ENCODE measurements at places on chromosomes 2 and 18.

DNA sequence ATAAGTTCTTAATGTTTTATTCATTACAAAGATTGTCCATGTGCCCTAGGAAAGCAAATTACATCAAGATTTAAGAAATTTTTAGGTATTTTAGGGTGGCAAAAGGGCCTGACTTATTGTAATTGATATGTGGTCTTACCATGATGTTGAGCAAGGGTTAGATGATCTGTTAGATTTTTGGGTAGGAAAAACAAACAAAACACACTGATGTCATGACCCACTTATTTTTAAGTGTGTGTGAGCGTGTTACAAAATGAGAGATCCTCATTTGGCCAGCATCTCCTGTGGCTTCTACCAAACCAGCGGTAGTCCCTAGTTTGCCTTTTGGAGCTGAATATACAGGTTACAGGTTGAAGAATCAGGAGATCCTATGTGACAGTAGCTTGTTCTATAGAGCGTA, 89.8 kb upstream of the ITGB6 start:
- DNase-seq, result no peak

DNA sequence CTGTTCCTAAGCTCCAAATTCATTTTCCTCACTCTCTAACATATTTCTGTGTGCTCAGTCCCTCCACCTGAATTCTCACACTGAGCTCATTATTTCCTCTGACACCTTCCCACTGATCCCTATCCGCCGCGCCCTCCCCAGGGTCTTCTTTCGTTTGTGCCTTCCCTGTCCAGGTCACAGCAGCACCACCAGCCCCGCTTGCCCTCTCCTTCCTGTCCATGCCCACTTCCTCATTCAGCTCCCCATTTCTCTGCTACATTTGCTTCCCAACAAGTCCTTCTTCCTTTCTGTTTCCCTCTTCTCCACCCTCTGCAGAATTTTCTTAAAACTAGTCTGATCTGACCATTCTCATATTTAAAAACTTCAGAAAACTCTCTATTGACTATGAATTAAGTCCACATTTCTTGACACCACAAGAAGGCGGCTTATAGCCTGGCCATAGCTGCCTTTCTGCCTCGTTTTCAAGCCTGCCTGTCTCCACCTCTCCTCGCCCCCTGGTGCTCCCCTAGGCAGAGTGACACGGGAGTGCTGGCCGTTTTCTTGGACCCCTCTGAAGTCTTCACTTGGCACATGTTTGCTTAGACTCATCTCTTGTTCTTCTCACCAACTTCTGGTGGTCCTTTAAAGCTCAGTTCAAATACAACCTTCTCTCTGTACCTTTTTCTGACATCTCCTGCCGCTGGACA, 138.7 kb upstream of the BOD1L2 start:
- DNase-seq, result no peak

DNA sequence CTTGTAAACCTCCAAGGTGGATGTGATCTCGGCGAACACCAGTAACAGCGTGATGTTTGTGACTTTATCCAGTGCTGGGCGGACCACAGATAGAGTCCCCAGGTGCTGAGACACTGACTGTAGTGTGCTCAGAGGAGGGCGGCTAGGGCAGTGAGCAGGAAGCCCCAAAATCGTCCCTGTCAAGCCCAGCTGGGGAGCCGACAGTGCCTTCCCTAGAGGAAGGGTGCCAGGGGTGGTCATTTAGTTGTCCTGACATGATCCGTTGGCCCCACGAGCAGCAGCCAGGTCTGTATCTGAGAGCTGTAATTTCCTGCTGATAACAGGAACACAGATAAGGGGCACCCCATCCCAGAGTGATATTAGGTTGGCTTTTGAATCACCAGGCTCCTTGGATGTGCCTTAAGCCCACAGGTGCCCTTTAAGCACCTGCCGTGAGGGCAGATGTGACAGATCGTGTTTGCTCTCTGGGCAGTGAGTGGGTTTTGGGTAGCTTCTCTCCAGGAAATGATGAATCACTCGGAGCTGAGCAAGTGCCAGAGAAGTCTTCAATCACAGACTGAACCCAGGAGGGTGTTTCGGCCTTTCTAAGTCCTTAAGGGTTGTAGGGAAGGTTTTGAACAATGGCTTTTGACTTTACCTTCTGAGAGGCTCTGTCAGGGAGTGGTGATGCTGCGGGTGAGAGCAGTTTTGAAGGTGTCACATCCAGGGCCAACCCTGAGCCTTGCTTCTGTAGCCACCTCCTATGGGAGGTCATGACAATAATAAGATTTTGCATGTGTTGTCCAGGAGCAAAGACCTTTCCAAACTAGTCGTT, 7.7 kb downstream of the LPIN1 start:
- peak; percentile 43 for DNase-seq

DNA sequence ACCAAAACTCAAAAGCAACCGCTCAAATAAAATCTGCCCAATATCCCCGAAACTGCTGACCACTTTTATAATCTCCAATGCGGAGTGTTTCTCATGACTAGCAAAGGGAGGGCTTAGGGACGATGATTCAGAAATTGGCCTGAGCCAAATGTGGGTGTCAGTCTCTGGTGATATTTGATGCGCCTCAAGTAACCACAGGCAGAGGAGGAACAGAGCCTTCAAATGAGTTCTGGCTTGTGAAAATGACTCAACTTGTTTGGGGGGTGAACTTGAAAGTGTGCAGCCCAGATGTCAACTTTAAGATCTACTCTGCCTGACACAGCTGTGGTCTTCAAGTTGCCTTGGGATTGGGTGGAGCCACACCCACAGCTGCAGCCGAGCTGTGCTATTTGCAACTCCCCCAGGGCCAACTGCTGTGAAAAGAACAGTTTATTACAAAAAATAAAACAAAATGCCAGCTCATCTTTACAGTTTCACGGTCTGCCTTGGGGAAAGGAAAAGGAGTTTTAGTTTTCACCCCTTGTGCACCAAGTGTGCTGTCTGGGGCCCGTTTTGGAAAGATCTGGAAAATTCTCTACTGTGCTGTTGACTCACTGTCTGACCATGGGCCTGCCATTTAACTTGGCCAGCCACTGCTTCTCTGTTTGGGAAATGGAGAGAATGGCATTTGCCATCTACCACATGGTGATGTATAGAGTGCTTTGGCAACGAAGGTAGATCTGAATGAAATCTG, 222.1 kb downstream of the MTX2 start:
- DNase-seq, result no peak

- DNase-seq, result no peak
Observed at GRCh38 chr2:160664603-160665140, 171.1 kb upstream of the RBMS1 start.

DNA sequence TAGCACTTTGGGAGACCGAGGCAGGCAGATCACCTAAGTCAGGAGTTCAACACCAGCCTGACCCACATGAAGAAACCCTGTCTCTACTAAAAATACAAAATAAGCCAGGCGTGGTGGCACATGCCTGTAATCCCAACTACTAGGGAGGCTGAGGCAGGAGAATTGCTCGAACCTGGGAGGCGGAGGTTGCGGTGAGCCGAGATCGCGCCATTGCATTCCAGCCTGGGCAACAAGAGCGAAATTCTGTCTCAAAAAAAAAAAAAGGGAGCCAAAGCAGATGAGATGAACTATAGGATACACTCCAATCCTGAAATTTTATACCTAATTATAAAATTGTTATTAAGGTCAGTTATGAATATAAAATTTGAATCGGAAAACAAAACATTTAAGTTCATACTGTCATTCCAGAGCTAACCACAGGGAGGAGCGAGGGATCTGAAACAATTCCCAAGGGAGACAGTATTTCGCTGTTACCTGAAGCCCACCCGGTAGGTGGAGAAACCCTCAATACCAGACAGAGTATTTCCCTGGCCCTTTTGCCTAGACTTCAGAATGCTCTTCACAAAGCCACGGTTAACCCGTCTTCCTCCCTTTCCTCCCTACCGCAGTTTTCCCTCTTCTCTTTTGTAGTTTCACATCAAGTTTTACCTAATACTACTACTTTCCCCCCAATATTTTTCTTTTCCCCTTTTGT, 1.4 kb downstream of the PPM1G start:
- no peak for DNase-seq

DNA sequence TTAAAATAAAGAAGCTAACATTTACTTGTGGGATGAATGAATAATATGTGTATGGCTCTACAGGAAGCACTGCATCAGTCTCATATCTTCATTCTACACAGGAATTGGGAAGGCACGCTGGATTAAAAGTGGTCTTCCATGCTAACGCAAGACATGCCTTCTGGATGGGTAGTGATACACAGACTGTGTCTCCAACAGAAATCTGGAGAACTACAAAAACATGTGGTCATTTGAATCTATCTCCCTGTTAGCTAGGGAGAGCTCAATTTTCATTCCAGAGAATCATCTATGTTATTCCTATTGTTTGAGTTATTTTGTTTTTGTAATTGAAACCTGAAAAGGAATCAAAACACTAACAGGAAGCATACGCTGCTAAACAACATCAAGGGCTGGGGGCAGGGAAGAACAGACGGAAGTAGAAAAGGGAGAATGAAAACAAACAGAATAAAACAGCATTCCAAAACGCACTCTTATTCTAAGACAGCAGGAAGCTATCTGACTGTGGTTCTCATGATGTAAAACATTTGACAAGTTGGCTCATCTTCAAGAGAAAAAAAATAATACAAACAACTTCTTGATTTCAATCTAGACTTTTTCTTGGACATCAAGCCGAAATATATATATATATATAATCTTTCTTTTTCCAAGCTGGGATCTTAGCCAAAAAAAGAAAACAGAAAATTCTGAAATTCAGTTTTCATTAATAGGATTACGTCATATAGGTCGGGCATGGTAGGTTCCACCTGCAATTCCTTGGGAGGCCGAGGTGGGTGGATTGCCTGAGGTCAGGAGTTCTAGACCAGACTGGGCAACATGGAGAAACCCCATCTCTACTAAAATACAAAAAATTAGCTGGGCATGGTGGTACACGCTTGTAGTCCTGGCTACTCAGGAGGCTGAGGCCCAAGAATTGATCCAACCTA, 31.5 kb upstream of the ASNSD1 start:
- DNase-seq, result no peak

DNA sequence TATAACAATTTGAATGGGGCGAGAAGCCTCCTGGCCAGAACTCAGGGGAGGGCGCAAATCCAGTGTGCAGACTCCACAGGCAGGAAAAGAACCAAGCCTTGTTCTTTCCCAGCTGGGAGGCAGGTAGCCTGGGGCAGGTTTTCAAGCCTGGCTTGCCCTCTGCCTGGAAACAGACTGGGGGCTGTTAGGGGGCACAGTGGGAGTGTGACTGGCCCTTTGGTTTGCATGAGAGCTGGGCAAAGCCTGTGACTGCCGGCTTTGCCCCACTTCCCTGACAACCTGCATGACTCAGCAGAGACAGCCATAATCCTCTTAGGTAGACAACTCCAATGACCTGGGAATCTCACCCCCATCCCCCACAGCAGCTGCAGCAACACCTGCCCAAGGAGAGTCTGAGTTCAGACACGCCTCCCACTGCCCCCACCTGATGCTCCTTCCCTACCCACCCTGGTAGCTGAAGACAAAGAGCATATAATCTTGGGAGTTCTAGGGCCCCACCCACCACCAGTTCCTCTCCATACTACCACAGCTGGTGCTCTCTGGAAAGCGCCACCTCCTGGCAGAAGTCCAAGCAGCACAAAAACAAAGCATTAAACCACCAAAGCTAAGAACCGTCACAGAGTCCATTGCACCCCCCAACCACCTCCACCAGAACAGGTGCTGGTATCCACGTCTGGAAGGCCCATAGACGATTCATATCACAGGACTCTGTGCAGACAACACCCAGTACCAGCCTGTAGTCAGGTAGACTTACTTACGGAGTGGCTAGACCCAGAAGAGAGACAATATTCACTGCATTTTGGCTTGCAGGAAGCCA, 402.5 kb downstream of the STK39 start:
- DNase-seq, result no peak

- no peak for DNase-seq
Observed at GRCh38 chr2:84417453-84418145, 41.5 kb downstream of the SUCLG1 start.

- DNase-seq, result no peak
Observed at GRCh38 chr18:11518788-11519685, 90.4 kb upstream of the SLC35G4 start.

GRCh38 chr18:43780782-43781340, 503.6 kb upstream of the SYT4 start:
- no peak for DNase-seq

GRCh38 chr18:37497853-37498518, 67.6 kb downstream of the CELF4 start:
- DNase-seq, result no peak
